Heart right ventricle (tissue), 16 donors: ENCODE measurements at places on chromosomes 5 and 9.

- DNase-seq, result no peak
Observed at GRCh38 chr5:78649211-78649695, 681 bp upstream of the LHFPL2 start.

DNA sequence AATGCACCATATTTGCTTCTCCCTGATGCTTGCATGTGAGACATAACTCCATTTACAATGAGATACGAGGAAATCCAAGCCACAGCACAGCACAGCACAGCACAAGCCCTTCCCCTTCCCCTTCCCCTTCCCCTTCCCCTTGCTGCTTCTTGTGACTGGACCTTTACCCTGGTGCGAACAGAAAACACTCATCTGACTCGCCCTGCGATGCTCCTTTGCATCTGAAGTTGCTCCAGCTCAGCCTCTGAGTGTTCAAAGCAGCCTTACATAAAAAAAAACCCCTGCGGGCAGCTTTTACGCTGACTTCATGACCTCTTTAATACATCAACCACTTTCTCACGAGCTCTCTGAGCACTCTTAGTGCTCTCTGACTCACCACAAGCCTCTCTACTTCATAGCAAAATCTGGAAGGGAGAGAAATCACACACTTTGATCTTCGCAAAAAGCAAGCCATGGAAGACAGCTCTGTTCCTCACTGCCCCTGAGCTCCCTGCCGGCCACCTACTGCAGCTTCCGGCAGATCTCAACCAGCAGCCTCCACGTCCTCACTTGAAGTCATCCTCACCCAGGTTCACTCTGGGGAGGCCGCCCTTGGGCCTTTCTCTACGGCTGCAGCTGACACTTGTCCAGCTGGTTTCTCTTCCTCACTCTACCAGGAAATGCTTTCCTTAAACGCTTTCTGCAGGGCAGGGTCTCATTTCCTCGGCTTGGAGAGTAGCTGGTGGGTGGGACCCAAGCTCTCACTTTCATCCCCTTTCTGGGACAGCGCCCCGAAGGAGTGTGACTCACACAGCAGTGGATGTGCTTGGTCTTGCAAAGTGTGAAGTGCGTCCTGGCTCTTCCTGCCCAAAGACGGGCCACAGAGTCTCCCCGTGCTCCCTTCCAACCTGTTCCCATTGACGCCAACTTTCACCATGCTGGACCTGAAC is 5.3 kb downstream of the SLC34A1 start:
- DNase-seq, result no peak

DNA sequence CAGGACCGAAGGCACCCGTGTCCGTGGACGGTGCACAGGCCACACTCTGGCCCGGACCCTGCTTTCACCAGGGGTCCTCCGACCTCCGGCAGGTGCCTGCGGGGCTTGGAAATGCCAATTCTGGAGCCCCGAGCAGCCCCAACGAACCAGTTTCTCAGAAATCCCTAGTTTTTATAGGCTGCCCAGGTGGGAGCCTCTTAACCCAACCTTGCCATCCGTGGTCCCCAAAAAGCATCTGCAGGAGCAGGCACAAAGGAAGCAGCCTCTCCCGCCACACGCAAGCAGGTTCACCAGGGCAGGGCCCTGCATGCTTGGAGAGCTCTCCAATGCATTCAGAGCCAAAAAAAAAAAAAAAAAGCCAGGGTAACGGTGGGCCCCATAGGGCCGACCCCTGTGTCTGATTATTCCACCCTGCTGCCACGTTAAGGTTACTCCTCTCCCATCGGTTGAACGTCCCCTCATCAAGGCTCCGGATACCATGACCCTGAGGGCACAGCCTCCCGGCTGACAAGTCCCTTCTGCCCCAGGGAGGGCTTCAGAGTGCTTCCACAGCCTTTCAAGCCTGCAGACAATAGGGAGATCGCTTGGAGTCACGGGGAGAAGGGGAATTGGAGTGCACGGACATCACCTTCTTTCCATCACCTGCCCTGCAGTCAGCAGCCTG is 796 bp upstream of the TPRN start:
- DNase-seq, result no peak

DNA sequence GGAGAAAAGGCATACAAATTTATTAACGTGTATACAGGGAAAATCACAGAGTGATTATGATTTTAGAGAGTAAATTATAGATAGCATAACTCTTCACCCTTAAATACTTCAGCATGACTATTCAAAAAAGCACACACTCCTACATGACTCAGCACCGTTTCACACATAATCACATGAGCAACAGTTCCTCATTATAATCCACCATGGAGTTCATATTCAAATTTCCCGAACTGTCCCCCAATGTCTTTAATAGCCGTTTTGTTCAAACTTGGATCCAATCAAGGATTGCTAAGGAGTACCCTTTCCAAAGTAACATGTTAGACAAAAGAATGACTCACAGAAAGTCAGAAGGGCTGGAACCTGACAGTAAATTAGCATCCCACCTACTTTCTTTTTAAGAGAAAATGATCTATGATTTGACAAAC is 32.1 kb downstream of the RAPGEF1 start:
- no peak for DNase-seq

- DNase-seq, result no peak
Observed at GRCh38 chr9:112315331-112316257, 17.8 kb downstream of the PTBP3 start.

DNA sequence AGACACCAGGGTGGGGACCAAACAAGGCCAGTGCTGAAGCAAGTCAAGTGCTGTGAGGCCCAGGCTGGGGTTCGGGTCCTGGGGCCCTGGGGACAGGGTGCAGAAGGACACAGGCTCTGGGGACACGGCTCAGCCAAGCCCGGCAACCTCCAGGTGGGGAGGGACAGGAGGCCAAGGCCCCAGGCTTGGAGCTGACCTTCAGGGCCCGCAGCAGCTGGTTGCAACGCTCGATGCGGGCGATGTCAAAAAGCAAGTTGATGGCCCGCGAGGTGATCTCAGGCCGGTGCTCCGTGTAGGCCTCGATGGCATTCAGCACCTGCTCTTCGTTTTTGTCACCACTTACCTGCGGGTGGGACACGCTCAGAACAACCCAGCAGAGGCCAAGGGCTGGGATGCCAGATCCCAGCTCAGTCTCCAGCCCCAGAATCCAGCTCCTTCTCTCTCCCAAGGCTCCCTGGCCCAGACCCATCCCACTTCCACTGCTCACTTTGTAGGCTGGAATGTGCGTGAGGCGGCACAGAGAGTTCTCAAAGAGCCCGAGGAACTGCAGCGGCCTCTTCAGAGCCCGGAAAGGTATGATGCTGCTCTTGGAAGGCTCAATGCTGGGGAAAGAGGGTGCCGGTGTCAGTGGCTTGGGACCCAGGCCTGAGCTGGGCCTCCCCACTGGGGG is 20.7 kb downstream of the ZER1 start:
- no peak for DNase-seq

GRCh38 chr5:131769961-131770360 is 26.9 kb downstream of the FNIP1 start:
- no peak for DNase-seq

DNA sequence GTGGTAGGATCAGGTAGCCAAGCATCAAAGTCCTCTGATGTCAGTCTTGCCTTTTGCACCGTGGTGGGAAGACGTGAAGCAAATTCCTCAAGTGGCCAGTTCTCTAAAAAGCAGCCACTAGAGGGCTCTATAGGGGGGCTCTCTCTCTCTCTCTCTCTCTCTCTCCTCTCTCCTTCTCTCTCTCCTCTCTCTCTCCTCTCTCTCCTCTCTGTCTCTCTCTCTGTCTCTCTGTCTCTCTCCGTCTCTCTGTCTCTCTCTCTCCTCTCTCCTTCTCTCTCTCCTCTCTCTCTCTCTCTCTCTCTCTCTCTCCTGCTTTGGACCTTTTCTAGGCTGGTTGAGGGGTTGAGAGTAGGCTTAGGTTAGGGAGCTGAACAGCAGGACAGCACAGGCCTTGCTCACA is 13.9 kb upstream of the OSMR start:
- no peak for DNase-seq

- DNase-seq, result no peak
Observed at GRCh38 chr5:95283761-95284571, 928 bp downstream of the MCTP1 start.

- no peak for DNase-seq
Observed at GRCh38 chr9:86643946-86644674, 289.9 kb upstream of the TUT7 start.

DNA sequence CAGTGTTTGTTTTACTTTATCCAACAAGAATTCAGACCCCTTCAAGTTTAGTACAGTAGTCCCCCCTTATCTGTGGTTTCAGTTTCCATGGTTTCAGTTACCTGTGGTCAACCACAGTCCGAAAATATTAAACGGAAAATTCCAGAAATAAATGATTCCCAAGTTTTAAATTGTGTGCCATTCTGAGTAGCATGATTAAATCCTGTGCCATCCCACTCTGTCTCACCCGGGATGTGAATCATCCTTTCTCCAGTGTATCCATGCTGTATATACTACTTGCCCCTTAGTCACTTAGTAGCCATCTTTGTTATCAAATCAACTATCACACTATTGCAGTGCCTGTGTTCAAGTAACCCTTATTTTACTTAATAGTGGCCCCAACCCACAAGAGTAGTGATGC is 153.8 kb upstream of the RASA1 start:
- DNase-seq, result no peak

- DNase-seq, result no peak
Observed at GRCh38 chr5:97133101-97133500, 9.3 kb downstream of the LIX1 start.

DNA sequence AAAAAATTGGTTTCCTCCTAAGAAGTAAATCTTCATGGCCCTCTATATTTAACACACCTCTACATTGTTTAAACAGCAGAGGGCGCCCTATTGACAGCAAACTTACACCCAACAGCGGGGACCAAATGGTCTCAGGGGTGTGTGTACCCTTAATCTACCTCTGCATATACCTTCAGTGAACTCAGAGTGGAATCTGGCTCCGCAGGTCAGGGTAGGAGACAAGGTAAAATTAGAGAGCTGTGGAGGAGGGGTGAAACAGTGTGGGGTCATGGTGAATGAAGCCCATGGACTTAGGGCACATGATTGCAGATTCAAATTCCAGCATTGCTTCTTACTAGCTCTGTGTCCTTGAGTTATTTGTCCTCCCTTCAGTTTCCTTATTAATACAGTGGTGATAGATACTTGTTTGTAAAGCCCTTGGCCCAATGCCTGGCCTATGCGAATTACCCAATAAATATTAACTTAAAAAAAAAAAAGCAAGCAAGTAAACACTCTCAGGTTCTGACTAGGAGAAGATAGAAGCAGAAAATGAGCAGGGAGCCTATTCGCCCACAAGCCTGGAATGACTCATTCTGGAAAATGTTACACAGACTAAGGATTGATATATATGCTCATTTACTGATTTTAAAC is 122.9 kb downstream of the CAVIN4 start:
- no peak for DNase-seq

DNA sequence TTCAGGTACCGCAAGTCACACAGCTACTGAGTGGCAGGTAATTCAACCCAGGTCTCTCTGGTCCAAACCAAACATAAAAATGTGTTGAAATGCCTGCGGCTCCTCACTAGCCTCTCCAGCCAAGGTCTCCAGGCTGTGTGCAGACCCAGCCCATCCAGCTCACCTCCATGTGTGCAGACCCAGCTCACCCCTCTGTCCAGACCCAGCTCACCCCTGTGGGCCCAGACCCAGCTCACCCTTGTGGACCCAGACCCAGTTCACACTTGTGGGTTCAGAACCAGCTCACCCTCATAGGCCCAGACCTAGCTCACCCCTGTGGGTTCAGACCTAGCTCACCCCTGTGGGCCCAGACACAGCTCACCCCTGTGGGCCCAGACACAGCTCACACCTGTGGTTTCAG is 188.0 kb upstream of the ADCY2 start:
- DNase-seq, result no peak

GRCh38 chr5:36660397-36661049 is 54.1 kb downstream of the SLC1A3 start:
- DNase-seq, result no peak

DNA sequence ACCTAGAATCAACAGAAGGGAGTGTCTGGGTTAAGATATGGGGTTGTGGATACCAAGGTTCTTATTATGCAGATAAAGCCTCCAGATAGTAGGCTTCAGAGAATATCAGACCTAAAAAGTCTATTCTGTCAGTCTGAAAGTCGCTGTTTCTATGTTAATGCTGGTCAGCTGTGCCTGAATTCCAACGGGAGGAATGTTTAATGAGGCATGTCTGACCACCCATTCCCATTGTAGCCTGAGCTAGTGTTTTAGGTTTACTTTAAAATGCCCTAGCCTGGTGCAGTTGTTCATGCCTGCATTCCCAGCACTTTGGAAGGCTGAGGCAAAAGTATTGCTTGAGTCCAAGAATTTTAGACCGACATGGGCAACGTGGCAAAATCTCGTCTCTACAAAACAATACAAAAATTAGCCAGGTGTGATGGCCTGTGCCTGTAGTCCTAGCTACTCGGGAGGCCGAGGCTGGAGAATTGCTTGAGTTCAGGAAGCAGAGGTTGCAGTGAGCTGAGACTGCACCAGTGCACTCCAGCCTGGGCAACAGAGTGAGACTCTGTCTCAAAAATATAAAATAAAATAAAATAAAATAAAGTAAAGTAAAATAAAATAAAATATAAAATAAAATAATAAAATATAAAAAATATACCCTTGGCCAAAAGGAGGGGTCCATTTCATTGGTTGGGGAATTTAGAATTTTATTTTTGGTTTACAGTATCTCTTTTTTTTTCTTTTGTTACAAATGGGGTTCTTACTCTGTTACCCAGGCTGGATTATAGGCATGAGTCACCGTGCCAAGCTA is 7.8 kb upstream of the SOX30 start:
- no peak for DNase-seq

GRCh38 chr9:93620041-93620506 is 43.7 kb downstream of the PHF2 start:
- no peak for DNase-seq

DNA sequence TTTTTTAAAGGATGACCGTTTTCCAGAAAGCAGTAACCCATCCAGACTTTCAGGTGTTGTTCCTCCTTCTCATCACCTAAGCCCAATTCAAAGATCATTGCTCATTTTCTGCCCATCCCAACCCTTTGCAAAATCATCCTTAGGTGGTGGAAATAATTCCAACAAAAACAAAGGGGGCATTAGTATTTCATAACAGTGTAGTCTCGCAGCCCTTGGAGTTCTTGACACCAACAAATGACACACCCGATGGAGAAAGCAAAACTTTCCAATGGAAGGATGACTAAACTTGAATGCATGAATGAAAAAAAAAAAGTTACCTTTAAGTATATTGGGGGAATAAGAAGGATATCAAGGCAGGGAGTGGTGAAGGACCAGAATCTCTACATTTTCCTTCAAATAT is 117.0 kb downstream of the PAPPA start:
- DNase-seq, result no peak

- no peak for DNase-seq
Observed at GRCh38 chr9:33843312-33843961, 26.5 kb downstream of the UBE2R2 start.

GRCh38 chr5:115948091-115948534 is 14.2 kb upstream of the LVRN start:
- no peak for DNase-seq

DNA sequence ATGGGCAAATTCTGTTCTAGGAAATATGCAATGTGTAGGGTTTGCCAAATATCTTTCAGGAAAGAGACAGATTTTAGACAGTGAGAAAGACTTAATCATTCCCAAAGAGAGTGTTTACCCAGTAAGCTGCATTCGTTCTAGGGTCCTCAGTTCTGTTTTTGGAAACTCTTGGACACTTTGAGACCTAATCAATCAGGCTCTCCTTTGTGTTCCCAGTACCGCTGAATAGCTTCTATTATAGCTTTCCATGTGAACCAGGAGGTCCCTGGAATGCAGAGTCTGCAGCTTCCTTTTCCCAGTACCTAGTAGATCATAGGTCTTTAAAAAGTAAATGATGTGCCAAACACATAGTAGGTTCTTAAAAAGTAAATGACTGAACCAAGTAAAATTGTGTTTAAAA is 11.4 kb upstream of the SPINK1 start:
- no peak for DNase-seq

- DNase-seq, result no peak
Observed at GRCh38 chr9:1759009-1759408, 256.1 kb upstream of the SMARCA2 start.
